Fibroblast of skin of scalp (primary cell): ENCODE measurements at places on chromosomes 7 and 10.

- no peak for DNase-seq
Observed at GRCh38 chr10:124928087-124928486, 13.8 kb upstream of the ZRANB1 start.

DNA sequence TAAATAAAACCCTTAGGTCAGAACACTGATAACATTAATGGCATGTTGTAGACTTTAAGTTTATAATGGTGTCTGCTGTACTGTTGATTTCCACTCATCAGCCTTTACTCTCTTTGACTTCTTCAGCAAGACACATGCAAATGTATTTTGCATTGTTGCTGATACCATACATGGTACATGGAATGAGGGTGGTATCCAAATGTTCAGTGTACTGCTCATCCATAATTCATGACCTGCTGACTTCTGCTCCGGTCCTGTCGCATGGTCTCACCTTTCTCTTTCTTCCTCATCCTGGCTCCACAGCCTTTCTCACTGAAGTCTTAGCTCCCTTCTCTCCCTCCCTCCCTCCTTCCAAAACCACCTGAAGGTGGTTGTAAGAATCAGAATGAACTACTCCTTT lies 4.7 kb upstream of the CUBN start:
- DNase-seq = no peak

DNA sequence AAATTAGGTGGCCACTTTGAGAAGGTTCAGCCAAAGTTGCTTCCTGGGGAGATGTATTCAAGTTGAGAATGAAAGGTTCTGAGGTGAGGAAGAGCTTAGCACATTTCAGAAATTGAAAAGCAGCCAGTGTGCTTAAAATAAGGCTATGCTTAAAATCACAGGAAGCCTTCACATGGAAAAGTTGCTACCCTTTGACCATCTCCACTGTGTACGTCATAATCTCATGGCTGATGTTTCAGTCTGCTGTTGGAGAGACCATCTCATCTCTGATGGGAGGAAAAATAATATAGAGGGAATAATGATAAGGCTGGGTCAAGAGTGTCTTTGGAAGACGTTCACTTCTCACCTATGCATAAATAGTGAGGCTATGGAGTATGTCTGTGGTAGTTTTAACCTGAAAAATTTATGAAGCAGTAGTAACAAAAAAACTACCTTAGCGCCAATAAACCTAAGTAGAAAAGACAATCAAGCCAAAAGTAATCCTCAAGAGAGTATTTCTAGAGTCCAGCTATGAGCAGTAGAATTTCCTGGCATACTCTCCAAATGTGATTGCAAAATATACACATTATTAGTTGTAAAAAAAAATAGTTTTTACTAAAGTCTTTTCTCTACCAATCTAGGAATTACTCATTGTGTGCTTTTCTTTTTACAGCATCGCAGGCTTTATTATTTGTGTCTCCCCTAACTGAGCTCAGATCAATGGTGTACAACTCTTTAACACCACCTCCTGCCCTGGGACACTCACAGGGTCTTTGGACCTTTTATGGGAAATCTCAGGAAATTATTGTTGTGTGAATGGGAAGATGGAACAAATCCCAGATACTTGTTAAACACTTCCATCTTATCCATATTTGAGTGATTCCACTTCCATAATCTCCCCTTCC lies 435.2 kb upstream of the LRGUK start:
- DNase-seq = peak; percentile 42

- no peak for DNase-seq
Observed at GRCh38 chr7:4040109-4040928, 641.8 kb upstream of the FOXK1 start.

DNA sequence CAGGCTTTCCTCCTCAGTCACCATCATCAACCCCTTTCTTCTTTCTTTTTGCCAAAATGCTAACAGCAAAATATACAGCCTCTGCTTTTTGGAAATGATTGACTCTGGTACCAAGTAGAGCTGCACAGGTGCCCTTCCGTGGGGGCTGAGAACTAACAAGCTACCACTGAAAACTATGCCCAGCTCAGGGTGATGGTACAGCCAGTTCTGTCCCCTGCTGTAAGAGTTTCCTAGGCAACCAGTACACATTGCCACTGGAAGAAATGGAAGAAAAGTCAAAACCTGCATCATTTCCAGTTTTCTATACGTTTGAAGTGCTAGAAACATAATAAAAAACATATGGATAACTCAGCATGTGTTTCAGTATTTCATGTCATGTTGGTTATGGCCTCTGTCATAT lies 297.5 kb downstream of the PRKG1 start:
- DNase-seq = no peak

DNA sequence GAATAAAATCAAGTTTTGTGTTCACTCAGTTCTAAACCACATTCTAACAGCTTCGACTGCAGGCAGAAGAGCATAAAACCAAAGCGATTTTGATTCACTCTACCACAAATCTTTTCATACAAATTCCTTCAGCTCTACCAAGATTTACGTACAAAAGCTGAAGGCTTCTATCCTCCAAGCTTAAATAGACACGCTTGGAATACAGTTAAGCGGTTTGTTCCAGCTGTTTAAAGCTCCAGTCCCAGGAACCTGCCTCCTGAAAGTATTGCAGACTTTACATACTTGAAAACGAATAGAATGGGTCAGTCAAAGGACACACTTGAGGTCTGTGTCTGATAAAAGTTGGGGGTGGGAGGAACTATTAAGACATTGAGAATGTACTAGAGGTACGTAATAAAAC lies 102.9 kb downstream of the MPP7 start:
- no peak for DNase-seq

DNA sequence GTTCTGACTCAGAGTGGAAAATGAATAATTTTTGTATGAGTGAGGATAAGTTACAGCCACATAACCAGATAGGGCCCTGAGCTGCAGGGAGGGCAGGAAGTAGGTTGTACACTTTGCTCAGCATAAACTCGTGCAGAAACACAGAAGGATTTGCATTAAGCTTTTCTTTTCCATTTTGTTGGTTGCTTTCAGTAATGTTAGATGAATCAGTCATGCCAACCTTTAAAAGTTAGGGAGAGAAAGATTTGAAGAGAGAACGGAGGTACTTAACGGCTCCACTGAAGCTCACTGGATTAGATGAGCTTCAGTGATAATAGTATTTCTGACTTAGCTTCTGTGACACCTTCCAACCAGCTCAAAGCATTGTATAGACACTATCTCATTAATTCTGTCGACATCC lies 348.1 kb downstream of the GATA3 start:
- DNase-seq = no peak

- DNase-seq = no peak
Observed at GRCh38 chr10:73253225-73253555, 746 bp upstream of the MRPS16 start.

- DNase-seq = no peak
Observed at GRCh38 chr10:51706225-51706624, 6.8 kb upstream of the CSTF2T start.

- DNase-seq = peak; percentile 59
Observed at GRCh38 chr7:116527521-116527920, 2.7 kb downstream of the CAV1 start.

- peak; percentile 22 for DNase-seq
Observed at GRCh38 chr10:132836832-132837540, 51.0 kb upstream of the NKX6-2 start.

DNA sequence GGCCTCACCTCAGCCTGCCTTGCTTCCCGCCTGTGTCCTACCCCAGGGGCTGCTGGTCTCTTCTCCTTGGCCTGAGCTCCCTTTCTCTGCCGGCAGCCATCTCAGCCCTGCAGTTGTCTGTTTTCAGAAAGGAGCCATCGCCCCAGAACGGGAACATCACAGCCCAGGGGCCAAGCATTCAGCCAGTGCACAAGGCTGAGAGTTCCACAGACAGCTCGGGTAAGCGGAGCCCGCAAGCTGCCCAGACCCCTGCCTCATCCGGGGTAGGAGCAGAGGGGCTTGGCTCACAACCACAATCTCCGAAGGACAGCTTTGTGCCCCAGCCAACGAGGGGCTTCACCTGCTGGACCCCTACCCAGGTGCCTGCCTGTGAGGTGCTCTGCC lies 5.3 kb upstream of the DEPP1 start:
- no peak for DNase-seq

- no peak for DNase-seq
Observed at GRCh38 chr7:100763556-100764140, 30.3 kb downstream of the ZAN start.

DNA sequence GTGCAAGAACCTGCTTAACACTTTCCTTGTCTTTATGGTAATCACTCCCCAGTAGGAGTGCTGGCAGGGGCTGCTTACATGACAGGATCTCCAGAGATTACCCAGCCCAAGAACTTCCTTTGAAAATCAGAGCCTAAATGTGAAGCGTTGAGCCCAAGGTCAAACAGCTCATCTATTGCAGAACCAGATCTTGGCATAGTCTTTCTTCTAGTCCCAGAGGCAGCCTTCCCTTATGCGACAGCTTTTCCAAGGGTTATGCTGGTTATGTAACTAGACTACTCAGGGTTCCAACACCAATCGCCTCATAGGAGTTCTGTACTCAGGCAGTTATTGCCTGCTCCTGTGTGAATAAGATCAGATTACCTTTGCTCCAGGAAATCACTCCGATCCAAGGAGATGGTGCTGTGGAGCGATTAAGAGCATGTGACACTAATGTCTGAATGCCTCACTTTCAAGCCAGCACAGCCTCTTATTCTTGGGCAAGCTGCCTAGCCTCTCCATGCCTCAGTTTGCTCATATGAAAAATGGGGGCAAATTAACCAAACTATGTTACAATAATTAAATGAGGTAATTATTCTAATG lies 8.4 kb upstream of the LGI1 start:
- DNase-seq = no peak

GRCh38 chr7:93046641-93047040 lies 71.1 kb downstream of the SAMD9 start:
- DNase-seq = no peak

DNA sequence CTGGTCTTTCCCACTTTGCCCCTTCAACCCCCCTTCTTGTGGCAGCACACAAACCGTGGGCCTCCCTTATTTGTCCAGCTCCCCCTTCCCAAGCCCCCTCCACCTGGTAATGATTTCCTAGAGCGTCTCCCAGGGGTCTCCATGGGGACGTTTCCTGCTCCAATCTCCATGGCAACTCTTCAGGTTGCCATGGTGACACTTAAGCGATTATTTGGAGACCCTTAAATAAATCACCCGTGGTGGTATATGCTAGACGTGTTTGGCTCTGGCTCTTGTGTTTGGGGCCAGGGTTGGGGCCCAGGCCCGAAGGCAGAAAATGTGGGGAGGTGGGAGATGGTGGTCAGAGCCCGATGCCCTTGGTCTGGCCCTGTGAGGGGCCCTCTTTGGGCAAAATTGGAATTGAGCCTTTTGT lies 41.1 kb upstream of the DLG5 start:
- no peak for DNase-seq

DNA sequence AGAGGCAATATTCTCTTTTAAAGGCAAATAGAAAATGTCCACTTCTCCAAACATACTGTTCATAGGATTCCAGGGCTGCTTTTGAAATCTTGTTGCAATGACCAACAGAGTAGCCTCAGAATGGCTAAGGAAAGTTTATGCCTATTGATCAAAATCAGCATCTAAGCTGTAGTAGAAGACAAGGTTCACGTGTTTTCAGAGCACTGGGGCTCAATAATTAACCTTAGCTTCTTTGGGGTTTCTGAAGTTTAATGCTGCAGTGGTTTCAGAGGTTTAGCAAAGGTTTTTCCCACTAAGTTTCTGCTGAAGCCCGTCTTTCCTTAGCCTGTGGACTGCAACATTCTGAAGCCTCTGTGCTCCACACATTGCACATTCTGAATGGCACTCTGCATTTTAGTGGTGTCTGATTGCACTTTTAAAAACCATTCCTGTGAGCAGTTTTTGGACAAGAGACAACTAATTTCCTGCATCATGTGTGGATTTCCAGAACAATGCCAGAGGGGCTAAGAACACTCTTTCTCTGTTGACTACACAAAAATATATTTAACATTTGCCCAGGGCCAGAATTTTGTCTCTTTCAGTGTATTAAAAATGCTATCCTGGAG lies 342.5 kb downstream of the PTEN start:
- DNase-seq = no peak

DNA sequence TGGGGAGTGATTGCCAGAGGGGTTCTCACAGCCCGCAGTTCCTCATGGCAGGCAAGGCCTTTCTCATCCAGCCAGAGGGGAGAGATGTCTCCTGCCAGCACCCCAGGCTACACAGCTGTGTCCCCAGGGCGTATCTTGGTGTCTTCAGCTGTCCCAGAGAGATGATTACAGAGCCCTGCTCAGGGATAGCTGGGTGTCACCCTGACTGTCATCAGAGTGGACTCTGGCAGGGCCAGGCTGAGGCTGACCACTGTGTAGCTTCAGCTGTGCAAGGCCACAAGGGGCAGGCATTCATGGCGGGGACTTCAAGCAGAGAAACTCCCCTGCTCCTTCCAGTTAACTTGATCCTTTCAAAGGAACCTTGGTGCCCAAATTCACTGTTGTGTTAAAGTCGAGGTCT lies 124.2 kb downstream of the RGS10 start:
- no peak for DNase-seq

- no peak for DNase-seq
Observed at GRCh38 chr10:127836966-127837365, 55.8 kb downstream of the CLRN3 start.

- peak; percentile 73 for DNase-seq
Observed at GRCh38 chr7:117193564-117193963, 129.3 kb downstream of the WNT2 start.

DNA sequence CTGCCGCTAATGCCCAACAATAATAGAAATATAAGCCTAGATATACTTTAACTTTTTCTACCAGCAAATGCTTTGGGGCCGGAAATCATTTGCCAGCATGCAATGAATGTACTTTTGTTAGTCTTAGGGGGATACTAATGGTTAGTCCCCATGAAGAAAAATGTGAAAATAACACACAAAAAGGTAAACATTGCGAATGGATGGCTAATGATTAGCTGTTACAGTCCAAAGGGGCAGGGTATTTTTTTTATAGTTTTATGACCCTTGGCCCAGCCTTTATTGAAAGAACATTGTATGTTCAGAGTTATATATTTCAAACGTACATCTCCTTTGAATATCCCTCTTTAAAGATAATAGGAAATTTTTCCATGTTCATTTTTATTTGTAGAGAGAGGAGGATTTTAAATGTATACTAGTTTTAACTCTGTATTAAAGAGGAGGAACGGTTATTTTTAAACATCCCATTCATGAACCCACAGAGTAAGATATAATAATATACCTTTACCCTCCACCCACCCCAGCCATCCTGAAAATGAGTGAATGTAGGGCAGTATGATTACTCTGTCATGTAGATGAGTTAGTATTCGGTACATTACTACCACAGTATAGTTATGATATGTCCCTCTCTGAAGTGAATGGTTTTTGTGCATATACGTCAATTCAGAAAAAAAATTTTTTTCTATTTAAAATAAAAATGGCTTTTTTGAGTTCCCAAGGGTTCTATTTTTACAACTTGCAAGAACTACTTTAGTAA lies 63.6 kb downstream of the ARID5B start:
- no peak for DNase-seq

GRCh38 chr7:138981332-138982203 lies at the start of gene KIAA1549:
KIAA1549 (minus strand) TSS chr7:138981389; CDS start chr7:138981269, 120 bp downstream.
- DNase-seq = peak; percentile 70

DNA sequence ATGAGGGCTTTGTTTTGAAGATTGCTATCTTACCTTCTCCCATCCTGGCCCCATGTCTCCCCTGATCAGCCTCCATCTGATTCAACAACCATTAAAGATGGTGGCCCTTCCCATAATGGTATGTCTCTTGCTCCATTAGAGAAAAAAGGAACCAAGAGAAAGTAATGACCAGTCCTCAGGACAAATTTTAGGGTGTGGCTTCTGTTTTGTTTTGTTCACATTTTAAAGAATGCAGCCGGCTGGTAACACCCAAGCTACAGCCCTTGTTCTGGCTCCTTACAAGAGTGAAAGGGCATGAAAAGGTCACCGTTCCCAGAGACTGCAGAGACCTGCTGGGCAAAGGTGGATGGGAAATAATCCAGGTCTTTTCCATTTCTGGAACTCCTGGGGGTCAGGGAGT lies 287.9 kb upstream of the NEBL start:
- DNase-seq = no peak

GRCh38 chr10:76082956-76083355 lies 651.5 kb downstream of the LRMDA start:
- DNase-seq = peak; percentile 79
